ENCODE measurements at places on chromosomes 3 and 15. TPM values are rescaled to one million over a fixed set of nuclear protein-coding genes. Genes with fewer than 3 reads are reported as not detected.

The FGF12 gene
- not detected for total RNA-seq

DNA sequence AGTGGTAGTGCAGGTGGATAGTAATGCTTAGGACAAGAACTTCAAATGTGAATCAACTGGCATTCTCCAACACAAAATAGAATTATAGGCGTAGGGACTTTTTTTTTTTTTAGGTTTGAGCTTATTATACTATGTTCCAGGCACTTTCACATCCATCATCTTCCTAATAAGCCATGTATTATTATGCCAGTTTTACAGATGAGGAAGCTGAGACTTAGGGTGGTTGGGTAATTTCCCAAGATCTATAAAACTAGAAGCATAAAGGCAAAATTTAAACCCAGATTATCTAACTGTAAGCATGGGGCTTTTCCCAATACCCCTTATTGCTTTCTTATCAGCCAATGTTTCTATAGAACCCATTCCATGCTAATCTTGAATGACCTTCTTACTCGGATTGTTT, 75.1 kb upstream of the ETV5 start:
- no peak for DNase-seq

- peak; percentile 60 for DNase-seq
These were observed 13.8 kb downstream of the TLE3 start for GRCh38 chr15:70083946-70084345.

GRCh38 chr3:26997226-26997625, 372.0 kb downstream of the NEK10 start:
- DNase-seq: no peak

GRCh38 chr3:188791311-188791710, 380.5 kb upstream of the TPRG1 start:
- no peak for DNase-seq

DNA sequence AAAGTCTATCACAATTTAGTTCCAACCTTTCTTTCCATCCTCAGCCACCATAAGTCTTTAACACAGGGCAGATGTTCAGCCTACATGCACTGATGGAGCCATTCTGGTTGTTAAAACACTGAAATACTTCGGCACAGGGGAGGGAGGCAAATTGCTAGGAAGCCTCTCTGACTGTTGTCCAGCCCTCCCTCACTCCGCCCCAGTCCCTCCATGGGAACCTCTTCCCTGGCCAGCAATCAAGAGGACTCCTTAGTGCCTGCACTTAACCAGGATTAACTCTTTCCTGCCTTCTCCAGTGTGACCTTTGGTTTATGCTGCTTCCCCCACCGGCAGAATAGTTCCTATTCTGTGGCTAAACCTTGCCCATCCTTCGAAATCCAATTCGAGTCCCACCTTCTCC, 47.0 kb upstream of the USP3 start:
- no peak for DNase-seq

DNA sequence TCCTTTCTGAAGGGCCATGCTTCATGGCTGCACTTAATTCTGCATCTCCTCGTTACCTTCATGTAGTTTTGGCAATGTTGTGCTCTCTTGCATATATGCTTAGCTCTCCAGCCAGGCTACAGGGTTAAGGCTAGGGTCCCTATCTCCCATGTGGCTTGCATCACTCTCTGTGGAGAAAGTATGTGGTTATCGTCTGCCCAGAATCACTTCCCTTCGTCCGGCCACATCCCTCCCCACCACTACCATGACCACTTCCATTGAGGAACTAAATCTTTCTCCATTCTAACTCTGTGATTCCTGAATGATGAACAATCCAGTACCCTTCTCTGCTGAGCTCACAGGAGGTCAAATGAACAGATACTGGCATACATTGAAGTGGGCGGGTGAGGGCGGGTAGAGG, 34.0 kb downstream of the WWTR1 start:
- no peak for DNase-seq

- DNase-seq: no peak
These were observed 12.7 kb downstream of the ZBTB38 start for GRCh38 chr3:141380987-141381386.

- no peak for DNase-seq
These were observed 235.2 kb downstream of the TLE3 start for GRCh38 chr15:69862540-69862939.

- no peak for DNase-seq
These were observed 17.4 kb upstream of the MINDY4B start for GRCh38 chr3:150922611-150923010.

Data from osteoblast (primary cell).